GM23248 (cell line): ENCODE measurements at places on chromosomes 11 and 22. TPM values are rescaled to one million over a fixed set of nuclear protein-coding genes. Genes with fewer than 3 reads are reported as not detected.
A peak's percentile ranks its signal among the peaks of the same experiment; 100 is the strongest.

GRCh38 chr11:86136538-86136937 is 67.7 kb upstream of the PICALM start:
- H3K4me1 ChIP-seq = peaks cover 3% of the 10 kb centered on the region; the same call in 1 of the 2 replicates
- no peak for DNase-seq
- no peak overlapping the region for H3K4me3 ChIP-seq
- no peak overlapping the region for H3K27ac ChIP-seq
- no peaks in the 10 kb centered on the region for H3K27me3 ChIP-seq

DNA sequence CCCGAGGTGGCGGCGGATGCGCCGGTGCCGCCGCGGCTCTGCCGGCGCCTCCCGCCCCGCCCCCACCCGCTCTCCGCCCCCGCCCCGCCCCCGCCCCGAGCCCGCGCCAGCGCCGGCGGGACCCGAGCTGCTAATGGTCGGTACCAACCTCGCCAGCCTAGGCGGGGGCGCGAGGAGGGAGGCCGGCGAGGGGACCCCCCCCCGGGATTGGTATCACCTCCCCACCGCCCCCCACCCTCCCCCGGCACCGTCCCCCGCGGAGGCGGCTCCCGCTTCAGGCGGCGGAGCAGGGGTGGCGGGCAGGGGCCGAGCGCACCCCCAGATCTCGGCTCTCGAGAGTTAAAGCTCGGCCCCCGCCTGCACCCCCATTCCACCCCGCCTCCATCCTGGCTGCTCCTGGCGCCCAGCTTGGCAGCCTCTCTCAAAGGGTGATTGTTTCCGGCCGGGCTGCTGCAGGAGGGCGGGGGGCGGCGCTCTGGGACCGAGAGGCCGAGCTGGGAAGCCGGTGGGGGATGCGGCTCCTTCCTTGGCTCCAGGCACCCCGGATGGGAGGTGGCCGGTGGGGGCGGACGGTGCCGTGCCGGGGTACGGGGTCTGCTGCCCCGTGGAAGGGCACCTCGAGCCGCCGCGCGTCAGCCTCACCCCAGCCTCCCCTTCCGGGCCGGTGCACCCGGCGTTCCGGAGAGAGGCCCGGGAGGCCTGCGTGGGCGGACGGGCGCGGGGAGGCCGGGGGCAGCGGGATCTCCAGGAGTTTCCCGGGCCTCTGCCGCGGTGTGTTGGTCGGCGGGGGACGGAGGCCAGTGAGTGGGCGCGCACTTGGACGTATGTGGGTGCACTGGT is at the start of gene B3GAT1:
Gene B3GAT1 (minus strand): TSS at position 40 of the 840 bp plus-strand sequence. CDS start 24,583 bp downstream, outside the sequence.
- H3K36me3 ChIP-seq = no peaks in the 10 kb centered on the region
- no peak within 1 kb of the TSS for H3K4me3 ChIP-seq
- DNase-seq = peak; percentile 11
- H3K27ac ChIP-seq = no peak within 1 kb of the TSS
- H3K4me1 ChIP-seq = no peaks in the 10 kb centered on the region

GRCh38 chr11:1219834-1220815 is 2.7 kb upstream of the MUC5B start:
- no peak overlapping the region for H3K4me3 ChIP-seq
- H3K27me3 ChIP-seq = peaks cover 11% of the 10 kb centered on the region; the same call in 1 of the 2 replicates
- no peak overlapping the region for H3K27ac ChIP-seq
- DNase-seq = no peak

DCHS1 gene
- 0.86 and 1.1 TPM in 2 replicates for polyA plus RNA-seq
